NCI-H1105 treated with DMSO at 0.1 percent for 48 hours (cell line): ENCODE measurements at places on chromosomes 2 and 18.

DNA sequence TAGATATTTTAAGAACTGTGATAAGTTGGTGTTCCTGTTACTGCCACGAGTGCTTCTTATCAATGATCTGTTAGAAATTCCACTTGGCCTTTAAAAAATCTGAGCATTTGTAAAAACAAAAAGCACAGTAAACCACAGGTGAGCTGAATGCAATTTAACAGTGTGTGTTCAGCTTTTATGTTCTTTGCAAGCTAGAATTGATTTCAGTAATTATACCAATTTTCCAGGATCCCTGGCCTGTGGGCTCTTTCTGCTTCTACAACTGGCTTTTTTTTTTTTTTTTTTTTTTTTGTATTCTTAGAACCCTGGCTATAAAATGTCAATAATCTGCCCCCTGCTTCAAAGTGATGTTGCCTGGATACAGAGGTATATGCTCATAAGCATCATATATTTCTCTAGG, 548.5 kb upstream of the SLC8A1 start:
- peak; percentile 75 for DNase-seq

GRCh38 chr2:182852090-182852489, 14.3 kb downstream of the FRZB start:
- DNase-seq = peak; percentile 57

DNA sequence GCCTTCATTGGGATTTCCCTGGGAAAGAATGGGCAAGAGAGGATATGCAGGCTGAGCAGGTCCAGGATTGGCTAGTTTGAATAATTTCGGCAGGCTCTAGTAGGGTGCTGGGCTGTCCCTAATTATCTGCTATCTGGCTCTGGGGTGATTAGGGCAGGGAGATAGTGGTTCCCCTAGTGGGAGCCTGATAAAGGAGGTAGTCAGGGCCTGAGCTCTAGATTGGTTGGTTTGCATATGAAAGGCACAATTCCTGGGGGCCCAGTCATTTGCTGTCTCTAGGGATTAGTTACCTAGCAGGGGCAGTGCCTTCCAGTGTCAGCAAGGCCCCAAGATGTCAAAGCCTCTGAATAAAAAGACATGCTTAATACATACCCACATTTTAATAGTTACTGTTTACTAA, 690.1 kb upstream of the KLHL29 start:
- no peak for DNase-seq

DNA sequence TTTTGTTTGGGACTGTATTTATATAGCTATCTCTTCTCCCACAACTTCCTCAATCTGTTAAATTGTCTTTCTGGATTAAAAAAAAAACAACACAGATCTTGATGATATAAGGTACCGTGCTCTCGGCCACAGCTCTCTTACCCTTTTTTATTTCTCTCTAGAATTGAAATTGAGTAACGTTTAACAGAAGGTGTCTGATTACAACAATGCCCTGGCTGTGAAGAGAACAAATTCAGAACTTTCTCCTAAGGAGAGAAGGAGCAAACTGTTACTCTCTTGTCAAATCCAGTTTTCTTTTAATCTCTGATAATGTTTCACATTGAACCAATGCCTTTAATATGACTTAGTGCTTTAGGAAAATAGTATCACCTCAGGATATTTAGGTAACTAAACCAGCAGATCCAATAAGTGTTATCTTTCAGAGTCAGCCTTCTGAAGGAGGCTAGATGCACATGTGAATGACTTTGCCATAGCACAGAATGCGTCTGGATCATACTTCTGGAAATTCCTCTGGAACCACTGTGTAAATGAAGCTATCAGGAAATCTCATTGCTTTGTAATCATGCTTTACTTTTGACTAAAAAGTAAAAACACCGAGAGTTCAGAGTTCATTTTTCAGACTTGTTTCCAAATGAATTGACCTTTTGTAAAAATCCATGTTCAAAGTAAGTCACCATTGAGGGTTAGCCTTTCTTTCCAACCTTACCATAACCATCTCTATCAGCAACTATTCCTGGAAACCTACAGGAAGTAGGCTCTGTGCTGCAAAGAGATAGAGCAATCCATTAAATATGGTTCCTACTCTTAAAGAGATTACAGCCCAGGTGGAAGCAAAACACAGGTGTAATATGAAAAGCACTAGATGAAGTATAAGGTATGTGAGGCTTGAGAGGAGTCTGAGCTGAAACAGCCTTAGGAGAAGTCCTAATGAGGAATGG, 147.0 kb upstream of the OSR1 start:
- no peak for DNase-seq

- no peak for DNase-seq
Observed at GRCh38 chr2:9166579-9167377, 39.8 kb upstream of the ASAP2 start.

DNA sequence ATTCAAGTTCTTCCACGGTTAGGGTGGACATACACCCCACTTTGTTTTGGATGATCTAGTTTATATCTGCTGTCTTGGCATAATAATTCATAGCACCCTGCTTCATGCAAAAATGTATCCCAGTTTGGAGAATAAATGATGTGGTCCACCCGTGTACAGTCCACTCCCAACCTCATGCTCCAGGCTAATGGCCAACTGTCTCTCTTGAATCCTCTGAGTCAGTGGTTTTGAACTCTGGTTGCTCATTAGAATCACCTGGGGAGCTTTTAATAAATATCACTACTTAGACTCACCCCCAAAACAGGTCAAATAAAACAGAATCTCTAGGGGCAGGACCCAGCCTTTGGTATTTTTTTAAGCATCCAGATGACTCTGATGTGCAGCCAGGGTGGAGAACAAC, 78.5 kb downstream of the SDC1 start:
- DNase-seq = no peak

GRCh38 chr2:222299906-222300725, 1.3 kb upstream of the PAX3 start:
- no peak for DNase-seq

DNA sequence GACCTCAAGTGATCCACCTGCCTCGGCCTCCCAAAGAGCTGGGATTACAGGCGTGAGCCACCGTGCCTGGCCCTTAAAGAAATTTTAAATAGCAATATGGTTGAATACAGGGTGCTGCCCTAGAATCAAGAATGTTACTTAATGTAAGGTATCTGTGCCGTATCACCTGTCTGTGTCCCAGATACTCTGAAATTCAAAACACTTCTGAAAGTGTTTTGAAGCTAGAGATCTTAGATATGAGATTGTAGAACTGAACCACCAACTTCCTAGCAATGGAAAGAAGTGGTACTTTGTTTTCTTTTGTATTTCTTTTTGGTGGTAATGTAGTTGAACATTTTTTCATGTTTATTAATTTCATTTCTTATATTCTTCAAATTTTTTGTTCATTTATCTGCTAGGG, 13.0 kb downstream of the PTPN4 start:
- DNase-seq = no peak

- DNase-seq = no peak
Observed at GRCh38 chr18:62759704-62760402, 44.5 kb downstream of the PHLPP1 start.

GRCh38 chr2:173056705-173057364, 18.8 kb upstream of the MAP3K20 start:
- DNase-seq = no peak

DNA sequence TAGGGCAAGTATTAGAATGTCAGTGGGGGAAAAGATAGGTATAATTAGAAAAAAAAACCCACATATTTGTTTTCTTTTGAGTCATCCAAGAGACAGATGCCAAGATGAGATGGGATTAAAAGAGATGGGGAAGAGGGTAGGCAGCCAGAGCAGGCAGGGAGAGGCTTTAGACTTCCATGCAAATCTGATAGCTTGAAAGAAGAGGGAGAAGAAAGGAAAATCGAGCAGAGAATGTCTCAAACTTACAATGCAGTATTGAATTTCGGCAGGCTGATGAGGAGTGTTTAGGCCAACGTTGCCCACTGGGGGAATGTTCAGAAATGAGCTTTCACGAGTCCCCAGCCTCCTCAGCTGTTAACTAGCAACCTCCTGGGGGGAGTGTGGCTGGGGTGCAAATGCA, 91.3 kb downstream of the SPATS2L start:
- DNase-seq = no peak

GRCh38 chr2:18346874-18347273, 213.6 kb downstream of the RDH14 start:
- DNase-seq = no peak
